SK-MEL-5 (cell line): ENCODE measurements at places on chromosomes 11 and 22. TPM values are rescaled to one million over a fixed set of nuclear protein-coding genes. Genes with fewer than 3 reads are reported as not detected.

- no peak for DNase-seq
Observed at GRCh38 chr11:77087723-77088225, 14.9 kb upstream of the OMP start.

DNA sequence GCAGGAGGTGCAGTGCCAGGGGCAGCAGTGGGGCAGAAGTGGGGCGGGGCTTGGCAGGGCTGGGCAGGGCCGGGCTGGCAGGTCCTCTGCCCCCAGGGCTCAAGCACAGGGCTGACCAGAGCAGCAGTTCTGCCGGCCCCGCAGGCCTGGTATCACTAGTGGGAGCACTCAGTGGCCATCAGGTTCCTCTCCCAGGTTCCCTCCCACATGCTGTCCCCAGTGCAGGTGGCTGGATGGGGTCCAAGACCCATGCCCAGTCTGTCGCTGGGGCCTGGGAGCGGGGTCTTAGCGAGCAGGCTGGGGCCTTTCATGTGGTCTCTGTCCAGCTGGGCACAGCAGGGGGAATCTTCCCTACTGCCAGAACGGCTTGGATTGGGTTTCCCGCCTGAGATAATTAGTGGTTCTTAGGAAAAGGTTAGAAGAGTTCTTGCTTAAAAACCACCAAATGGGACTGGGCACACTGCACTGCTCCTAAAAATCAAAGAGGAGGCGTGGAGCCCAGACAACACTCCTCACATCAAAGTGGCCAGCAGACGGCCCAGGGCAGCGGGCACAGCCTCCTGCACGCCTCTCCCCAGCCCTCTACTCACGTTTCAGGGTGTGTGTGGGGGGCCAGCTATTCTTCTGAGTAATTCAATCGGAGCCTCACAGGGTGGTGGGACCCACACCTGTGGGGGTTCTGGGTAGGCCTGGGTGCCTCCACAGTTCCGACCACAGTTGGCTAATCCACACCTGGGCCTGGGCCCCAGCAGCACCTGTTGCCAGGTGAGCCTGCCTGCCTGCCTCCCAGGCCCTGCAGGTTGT lies 45.6 kb downstream of the TPCN2 start:
- DNase-seq = no peak

GRCh38 chr11:14359501-14360031 lies 583 bp upstream of the RRAS2 start:
- no peak for DNase-seq

The DUSP8 gene
- total RNA-seq = 0.48 and 0.85 TPM in 2 replicates

The GLYATL2 gene
- total RNA-seq = not detected in 2 replicates
